ENCODE measurements at places on chromosomes 1 and 21.
A peak's percentile ranks its signal among the peaks of the same experiment; 100 is the strongest.

DNA sequence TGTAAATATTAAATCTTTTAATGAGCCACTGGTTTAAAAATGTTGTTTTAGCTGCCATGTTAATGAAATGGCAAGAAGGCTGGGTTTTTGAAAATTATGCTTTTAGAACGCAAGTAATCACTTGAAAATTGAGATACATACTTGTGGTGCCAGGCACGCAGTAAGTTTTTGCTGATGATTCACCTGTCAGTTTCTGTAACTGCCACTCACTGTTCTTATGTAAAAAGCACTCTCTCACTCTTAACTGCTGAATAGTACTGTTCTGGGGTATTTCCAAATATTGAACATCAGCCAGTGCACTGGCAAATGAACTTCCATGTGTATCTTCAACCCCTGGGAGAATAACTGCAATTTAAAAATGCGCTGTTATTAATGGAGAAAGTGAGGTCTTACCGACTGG, 17.9 kb downstream of the LGALS8 start:
- no peak for DNase-seq

GRCh38 chr1:165635329-165635728, 4.3 kb downstream of the MGST3 start:
- DNase-seq: no peak

DNA sequence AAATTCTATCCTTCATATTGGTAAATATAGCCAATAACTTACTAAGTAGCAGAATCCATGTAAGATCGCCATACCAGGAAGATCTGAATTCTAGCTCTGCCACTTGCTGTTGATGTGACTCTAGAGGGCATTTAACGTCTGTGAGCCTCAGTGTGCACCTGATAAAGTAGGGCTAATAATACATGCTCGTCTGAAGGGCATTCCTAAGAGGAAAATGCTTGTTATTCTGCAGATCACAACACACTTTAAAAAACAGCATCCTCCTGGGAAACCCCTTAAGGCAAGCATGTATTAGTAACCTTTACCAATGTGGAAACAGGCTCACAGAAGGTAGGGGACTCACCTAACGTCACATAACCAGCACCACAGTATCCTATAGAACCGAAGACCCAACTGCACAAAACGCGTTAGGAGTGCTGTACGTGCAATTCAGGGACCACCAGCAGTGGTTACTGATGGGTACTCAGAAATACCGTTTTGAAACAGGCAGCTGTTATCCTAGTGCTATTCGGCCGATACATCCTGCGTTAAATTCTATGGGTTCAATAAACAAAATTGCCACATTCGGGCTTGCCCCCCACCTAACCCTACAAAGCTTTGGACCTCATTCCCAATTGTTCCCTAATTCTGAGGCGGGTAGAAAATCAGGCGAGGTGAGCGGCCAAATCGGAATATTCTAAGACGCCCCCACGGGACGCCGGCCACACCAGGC, 758 bp downstream of the DEPDC1 start:
- DNase-seq: peak; percentile 6

GRCh38 chr1:34639701-34640100, 115.1 kb upstream of the GJB5 start:
- no peak for DNase-seq

DNA sequence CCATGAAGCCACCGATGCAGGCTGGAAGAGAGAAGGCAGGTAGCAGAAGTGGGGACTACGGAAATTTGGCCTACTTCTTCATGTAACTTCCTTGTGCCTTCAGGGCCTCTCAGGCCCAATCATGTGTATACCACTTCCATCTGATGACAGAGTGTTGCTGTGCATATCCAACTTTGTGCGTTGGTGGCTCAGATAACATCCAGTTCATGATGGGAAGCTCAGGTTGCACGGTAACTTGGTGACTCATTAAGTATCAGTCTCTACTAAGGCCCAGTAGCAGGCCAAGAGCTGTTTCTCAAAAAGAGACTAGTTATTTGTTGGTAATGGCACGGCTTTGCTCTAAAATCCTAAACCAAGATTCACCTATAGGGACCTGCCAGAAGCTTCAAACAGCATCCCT, 117.6 kb downstream of the LTN1 start:
- peak; percentile 24 for DNase-seq

DNA sequence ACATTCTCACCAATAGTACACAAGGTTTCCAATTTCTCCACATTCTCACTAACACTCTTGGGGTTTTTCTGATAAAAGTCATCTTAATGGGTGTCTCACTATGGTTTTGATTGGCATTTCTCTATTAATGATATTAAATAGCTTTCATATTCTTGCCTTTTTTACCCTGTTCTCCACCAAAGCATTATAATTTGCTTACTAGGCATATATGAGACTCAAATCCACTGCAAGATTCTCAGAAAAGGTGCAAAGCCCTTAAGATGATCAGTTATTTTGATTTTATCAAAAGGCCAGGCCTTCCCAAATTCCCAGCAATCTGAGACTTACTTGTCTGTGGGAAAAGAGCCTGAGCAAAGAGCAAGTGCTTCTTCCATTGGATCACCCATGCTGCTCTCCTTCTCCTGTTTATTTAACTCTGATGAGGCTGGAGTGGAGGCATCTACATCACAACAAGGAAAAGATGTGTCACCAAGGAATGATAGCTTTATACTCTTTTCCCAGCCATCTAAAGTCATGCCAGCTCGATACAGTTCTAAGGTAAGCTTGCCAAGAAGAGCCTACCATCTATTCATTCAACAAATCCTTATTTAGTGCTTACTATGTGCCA, 24.6 kb downstream of the CLSPN start:
- DNase-seq: no peak

DNA sequence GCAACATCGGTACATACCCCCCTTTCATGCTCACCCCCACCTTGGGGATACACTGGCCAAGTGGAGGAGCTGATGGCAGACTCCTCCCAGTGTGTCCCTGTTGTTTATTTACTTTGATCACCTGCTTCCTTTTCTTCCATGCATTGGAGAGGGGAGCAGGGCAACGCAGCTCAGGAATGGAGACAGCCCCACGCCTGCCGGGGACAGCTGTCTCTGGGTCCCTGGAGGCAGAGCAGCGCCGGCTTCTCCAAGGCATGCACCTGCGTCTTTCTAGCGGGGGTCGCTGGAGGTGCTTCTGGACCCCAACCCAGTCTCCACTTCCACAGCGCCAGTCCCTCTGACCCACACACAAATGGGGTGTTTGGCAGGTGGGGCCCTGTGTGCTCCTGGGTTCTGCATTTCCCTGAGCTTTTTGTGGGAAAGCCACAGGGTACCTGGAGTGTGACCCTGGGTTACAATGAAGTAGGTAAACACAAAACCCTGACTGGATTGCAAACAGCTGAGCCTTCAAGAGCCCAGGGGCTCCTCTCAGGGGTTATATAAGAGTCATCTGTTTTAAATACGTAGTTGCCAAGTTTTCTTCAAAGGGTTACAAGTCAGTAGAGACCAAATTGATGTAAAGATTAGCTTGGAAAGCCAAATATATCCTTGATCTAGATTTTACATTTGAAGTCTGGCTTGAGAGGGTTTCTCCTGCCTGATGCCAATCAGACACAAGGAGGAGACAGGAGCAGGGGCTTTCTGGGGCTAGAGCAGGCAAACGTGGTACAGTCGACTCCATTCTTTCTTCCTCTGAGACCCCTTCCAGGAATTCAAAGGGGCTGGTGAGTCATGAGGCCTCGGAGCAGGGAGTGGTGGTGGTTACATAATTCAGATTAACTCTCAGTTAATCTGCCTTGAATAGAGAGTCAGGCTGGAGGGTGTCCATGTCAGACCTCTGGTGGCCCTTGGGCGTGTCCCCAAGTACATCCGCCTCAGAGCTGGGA, 4.5 kb downstream of the AJAP1 start:
- DNase-seq: no peak

GRCh38 chr1:174023440-174023839, 1.3 kb upstream of the RC3H1 start:
- peak; percentile 54 for DNase-seq

DNA sequence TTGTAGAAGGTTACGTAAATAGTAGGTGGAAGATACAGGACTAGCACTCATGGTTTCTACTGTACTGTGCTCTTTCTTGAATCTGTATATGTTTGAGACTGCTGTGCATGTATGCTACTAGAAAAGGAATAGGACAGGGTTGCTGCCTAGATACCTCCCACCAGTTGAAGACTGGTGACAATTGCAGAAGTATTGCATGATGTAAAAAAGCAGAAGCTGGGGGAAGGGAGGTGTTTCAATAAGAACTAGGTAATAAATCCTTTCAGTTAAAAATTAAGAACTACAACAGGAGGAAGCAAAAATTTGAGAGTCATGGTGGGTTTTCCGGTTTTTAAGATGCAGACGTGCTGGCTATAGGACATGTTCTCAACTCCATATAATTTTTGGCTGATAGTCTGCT, 88.1 kb downstream of the CCDC30 start:
- no peak for DNase-seq

DNA sequence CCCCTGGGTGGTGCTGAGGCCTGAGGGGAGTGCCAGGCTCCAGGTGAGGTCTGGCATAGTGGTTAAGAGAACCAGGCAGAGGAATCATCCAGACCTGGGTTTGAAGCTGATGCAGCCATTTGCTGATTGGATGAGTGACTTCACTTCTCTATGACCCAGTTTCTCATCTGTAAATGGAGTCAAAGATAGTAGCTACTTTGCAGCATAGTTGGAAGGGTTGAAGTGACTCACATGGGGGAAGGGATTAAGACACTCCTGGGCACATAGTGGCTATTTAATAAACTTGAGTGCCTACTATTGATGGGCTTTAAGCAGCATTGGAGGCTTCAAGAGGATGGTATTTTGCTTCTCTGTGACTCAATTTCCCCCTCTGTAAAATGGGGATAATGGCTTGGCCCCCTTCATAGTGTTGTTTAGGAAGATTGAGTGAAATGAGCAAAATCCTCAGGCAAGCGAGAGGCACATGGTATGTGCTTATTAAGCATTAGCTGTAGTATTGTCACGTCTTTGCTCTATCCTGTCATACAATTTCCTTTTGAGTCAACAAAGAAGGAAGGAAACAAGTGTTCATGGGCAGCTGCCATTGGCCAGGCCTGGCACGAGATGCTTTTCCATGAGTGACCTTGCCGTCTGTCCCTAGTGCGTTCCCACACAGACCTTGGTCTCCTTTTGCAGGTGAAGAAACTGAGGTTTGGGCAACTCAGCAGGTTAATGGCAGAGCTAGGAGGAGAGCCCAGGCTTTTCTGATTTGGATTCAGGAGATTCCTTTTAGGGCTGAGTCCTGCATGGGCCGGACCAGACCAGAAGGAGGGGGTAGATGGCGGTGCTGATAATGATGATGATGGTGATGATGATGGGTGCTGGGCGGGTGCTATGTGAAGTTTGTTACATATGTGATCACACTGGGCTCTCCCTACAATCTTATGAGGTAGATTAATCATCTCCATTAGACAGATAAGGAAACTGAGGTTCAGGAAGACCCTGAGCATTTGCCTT, 131.1 kb upstream of the WNT4 start:
- DNase-seq: no peak

GRCh38 chr1:116804736-116805135, 50.5 kb downstream of the CD2 start:
- DNase-seq: no peak

DNA sequence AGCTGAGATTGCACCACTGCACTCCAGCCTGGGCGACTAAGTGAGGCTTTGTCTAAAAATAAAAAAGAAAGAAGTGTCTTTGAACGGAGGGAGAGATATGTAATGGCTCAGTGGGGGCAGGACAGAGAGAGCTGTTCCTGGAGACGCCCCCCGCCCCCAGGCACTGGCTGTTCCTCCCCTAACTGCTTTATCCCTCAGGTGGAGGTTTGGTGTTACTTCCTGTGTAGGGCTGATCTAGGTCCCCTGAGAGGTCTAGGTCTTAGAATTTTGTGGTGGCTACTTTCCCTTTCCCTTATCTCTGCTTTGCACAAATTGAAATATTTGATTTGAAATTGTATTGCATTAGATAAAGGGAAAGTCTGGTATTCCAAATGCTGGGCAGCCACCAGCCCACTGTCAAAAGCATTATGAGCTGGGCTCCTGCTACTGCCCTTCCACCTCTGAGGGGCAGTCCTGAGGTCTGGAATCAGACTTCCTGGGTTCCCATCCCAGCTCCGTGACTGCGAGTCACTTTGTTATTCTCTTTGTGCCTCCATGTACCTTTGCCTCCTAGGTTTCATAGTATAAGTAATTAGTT, 134.8 kb upstream of the KIF26B start:
- DNase-seq: no peak

DNA sequence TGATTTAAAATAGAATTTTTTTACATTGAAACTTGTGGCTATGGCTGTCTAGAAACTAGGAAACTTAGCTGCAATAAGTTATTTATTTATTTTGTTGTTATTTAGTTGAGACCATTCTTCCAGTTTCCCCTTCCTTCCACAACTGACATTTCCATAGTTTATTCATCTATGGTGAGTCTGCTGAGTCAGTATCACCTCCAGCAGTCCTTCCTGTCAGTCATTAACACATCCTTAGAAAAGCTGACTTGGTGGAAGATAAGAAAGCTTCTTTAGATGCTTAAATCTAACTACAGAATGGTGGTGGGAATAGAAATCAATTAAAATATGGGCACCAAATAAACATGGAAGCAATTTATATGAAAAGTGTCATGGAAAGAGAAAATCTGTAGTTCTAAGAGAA, 714.0 kb downstream of the RWDD3 start:
- DNase-seq: no peak

- peak; percentile 92 for DNase-seq
Observed at GRCh38 chr1:196160066-196160795, 448.0 kb downstream of the KCNT2 start.

- DNase-seq: no peak
Observed at GRCh38 chr1:67307251-67308060, at the start of gene IL12RB2. Gene IL12RB2 (plus strand): TSS chr1:67307873. CDS start chr1:67320369, 12,496 bp downstream.

DNA sequence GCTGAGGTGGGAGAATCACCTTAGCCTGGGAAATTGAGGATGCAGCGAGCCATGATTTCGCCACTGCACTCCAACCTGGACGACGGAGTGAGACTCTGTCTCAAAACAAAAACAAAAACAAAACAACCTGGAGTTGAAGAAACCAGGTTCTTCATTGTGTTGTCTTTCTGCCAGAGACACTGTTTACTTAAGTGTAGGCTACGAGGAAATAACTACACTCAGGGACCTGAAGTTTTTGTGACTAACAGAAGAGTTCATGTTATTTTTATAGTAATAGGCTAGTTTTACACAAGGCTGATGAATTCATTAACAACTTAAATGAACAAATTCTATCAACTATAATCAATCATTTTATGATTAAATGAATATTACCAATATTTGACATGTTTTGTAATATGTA, 98.5 kb upstream of the MPC2 start:
- DNase-seq: no peak

DNA sequence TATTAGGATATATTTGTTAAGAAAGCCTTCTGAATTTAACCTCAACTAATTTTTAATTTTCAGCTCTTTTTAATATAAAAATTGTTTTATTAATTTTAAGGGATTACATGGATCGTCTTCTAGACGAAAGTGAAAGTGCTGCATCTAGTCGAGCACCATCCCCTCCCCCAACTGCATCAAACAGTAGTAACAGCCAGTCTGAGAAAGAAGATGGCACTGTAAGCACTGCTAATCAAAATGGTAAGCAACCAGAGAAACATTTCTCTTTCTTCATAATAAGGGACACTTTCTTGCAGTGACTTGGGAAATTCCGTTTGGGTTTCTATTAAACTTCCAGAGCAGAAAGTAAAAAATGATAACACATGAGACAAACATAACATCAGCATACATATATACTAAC, 56.9 kb downstream of the MIER1 start:
- peak; percentile 24 for DNase-seq
